Stimulated activated CD8-positive, alpha-beta memory T cell treated with anti-CD3 and anti-CD28 coated beads, Interleukin-4, amount 100 ng/mL, for 1 hour (primary cell): ENCODE measurements at places on chromosomes 11 and 22.

DNA sequence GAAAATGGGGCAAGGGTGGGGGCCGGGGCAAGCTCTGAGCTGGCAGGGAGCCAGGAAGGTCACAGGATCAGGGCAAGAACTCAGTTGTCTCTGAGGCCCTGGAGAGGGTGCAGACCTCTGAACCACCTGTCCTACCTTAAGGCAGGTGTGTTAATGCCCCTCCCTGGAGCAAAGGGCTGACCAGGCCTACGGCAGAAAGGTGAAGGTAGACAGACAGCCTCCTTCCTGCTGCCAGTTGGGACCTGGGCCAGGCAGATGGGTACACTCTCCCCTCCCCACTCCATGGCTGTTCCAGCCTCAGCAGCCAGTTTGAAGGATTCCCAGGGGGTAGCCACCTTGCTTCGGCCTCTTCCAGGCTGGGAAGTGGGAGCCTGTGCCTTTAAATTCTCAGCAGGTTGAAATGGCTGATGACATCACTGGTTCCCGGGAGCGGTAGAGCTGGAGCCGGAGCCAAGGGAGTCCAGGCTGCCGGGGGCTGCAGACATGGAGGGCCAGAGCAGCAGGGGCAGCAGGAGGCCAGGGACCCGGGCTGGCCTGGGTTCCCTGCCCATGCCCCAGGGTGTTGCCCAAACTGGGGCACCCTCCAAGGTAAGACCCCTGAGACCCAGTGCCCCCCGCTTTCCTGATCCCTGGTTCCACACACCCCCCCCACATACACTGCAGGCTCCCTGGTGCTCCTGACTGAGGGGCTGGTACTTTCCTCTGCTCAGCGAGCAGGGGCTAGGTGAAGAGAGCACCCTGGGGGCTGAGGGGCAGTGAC, at the start of gene INPP5J:
TSS of gene INPP5J (plus strand) at position 435 of the 760 bp plus-strand sequence. CDS start at position 484, 49 bp downstream.
- DNase-seq: no peak

- DNase-seq: no peak
Observed at GRCh38 chr11:65279741-65280440, 18.1 kb downstream of the POLA2 start.

DNA sequence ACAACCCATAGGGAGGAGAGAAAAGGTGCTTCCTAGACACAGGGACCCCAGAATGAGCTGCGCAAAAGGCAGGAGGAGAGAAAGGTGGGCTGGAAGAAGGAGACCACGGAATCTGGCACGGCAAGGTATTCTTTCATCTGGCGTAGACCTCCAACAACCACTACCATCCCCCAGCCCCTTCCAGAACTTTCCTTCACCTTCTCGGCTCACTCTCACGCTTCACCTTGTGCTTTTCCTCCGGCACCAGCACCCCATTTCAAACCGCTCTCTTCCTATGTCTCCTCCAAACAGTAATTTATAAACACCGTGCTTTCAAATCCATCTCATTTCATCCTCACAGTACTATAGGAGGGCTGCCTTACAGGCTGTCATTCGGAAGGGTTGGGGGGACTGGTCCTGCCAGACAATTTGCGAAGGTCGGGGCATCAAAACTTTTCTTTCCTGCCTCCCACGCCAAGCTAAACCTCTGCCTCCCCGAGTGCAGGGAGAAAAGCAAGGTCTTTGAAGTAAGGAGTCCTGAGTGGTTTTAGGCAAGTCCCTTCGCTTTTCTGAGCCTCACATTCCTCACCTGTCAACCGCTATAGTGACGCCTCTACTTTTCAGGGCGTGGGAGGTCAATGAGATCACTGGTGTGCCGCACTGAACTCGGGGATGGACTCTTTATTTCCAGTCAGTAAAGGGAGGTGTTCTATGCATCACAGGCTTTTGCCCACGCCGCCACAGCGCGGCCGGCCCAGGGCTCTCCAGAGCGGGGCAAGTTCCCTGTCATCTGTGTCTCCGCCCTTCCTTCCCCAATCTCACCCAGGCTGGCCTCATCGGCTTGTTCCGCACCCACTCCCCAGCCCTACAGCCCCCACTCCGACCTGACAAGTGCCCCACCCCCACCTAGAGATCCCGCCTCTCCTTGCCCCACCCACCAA, 800 bp downstream of the KCTD21 start:
- DNase-seq: peak; percentile 40

DNA sequence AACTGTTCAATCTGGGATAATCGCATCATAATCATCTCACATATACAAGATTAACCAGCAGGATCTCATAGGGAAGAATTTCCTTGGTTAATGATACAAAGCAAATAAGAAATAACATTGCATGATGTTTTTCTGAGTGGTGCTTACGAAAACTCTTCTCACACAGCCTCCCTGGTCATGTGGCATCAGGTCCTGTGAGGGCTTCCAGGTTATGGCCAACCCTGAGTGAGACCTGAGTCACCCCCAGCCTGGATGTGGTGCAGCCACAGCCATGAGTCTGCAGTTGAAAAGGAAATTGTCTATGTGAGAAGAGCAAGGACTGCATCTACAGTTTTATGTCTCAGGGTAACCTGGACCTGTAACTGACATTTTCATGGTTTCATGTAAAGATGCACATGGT, 90.5 kb upstream of the XKR3 start:
- DNase-seq: no peak

DNA sequence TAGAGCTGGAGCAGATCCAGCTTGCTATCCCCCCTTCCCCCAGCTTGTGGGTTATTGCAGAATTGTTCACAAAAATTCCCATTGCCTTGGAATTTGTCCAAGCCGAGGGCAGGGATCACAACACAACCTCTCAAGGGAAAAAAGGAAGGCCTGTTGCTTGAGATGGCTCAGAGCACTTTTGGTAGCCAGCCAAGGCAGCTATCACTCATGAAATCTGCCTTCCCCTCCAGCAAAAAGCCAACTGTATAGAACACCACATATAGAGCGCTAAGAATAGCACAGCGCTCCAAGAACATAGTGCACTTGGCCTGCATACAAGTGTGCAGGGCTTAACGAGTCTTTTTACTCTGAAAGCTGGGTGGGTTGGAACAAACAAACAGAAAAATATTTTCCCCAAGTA, 46.2 kb downstream of the FAM83F start:
- no peak for DNase-seq

DNA sequence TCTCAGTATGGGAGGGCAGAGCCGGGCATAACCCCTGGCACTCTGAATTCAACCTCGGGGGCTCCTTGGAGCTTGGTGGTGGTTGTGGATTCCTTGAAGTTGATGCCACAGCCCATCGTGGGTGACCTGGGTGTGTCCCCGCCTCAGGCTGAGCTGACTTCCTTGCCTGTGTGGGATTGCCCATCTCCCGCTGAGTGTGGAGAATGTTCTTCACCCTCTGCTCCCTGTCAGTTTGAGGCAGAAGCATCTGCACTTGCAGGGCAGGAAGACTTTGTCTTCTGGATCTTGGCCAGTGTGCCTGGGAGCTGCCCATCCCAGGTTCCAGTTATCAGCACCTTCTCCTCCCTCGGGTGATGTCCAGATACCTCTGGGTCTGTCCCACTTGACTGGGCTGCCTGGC, 25.3 kb downstream of the CD82 start:
- no peak for DNase-seq
